ENCODE measurements at places on chromosomes 3 and 15. TPM values are rescaled to one million over a fixed set of nuclear protein-coding genes. Genes with fewer than 3 reads are reported as not detected.

GABRB3 gene
- total RNA-seq: 1.2 TPM

CCDC12 gene
- 24.6 TPM for total RNA-seq

EFL1 gene
- 15.0 TPM for total RNA-seq

CCNB2 gene
- total RNA-seq: 36.6 TPM

SLC28A2 gene
- not detected for total RNA-seq

GNAT1 gene
- not detected for total RNA-seq

DPPA2 gene
- not detected for total RNA-seq

FAM107A gene
- 0.32 TPM for total RNA-seq

ZIC4 gene
- total RNA-seq: not detected

CD47 gene
- 32.2 TPM for total RNA-seq

POLG gene
- 65.2 TPM for total RNA-seq

MGLL gene
- total RNA-seq: 8.5 TPM

EPHA3 gene
- total RNA-seq: 0.78 TPM

METTL6 gene
- 20.9 TPM for total RNA-seq

NR2E3 gene
- not detected for total RNA-seq

MGA gene
- total RNA-seq: 12.7 TPM

PGBD4 gene
- total RNA-seq: 1.4 TPM

PROS1 gene
- total RNA-seq: 12.5 TPM

CPN2 gene
- total RNA-seq: not detected

XIRP1 gene
- total RNA-seq: not detected

IGF2BP2 gene
- total RNA-seq: 50.7 TPM

WDR93 gene
- total RNA-seq: under 0.01 TPM

C15orf62 gene
- total RNA-seq: not detected

DOCK3 gene
- total RNA-seq: under 0.01 TPM

ATP2B2 gene
- not detected for total RNA-seq

GMPPB gene
- total RNA-seq: 69.7 TPM

CCNDBP1 gene
- total RNA-seq: 55.6 TPM

VILL gene
- 5.5 TPM for total RNA-seq

CADPS gene
- total RNA-seq: 1.9 TPM

GRK7 gene
- under 0.01 TPM for total RNA-seq

CHRNB4 gene
- not detected for total RNA-seq

RBP2 gene
- total RNA-seq: not detected

TNFSF10 gene
- total RNA-seq: 2.7 TPM

IL17RE gene
- 0.88 TPM for total RNA-seq

SPINK8 gene
- total RNA-seq: not detected

ITIH3 gene
- 0.13 TPM for total RNA-seq

GNL3 gene
- 80.9 TPM for total RNA-seq

BCHE gene
- 28.6 TPM for total RNA-seq

SH2D7 gene
- total RNA-seq: not detected

ATP13A4 gene
- total RNA-seq: not detected

SLC38A3 gene
- 0.40 TPM for total RNA-seq

AMT gene
- 3.0 TPM for total RNA-seq

STAC gene
- 0.08 TPM for total RNA-seq

CELF6 gene
- not detected for total RNA-seq

CHAC1 gene
- total RNA-seq: 63.6 TPM

GOLGA8Q gene
- total RNA-seq: 0.24 TPM

LRRC58 gene
- 19.3 TPM for total RNA-seq

BCL2A1 gene
- 2.6 TPM for total RNA-seq

TTLL13 gene
- total RNA-seq: 0.08 TPM

DLG1 gene
- total RNA-seq: 53.4 TPM

All from epithelial cell of alveolus of lung (primary cell).